ENCODE measurements at places on chromosomes 2 and 18.

GRCh38 chr2:237118561-237119155 is 33.0 kb downstream of the COPS8 start:
- no peak for DNase-seq

- no peak for DNase-seq
Measured at GRCh38 chr2:118186858-118187254, 98.6 kb downstream of the INSIG2 start.

- DNase-seq = no peak
Measured at GRCh38 chr18:34709104-34709503, 994 bp upstream of the DTNA start.

- DNase-seq = no peak
Measured at GRCh38 chr18:63233334-63233733, 86.2 kb downstream of the BCL2 start.

DNA sequence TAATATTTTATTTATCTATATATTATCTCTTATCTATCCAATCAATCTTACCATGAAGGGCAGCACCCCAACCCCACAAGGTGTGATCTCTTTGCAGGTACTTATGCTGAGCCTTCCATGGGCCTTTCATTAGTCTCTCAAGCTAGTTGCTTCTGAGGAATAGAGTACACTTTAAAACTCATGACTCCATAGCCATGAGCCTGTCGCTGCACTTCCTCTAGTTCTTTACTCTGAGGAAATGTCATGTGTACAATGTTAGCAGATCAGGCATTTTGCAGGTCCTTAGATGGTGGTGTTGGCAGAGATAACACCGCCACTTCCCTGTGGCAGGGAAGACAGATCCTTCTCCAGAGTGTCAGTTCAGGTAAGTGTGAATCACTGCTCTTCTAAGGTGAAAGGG is 29.5 kb upstream of the STAT4 start:
- DNase-seq = no peak

DNA sequence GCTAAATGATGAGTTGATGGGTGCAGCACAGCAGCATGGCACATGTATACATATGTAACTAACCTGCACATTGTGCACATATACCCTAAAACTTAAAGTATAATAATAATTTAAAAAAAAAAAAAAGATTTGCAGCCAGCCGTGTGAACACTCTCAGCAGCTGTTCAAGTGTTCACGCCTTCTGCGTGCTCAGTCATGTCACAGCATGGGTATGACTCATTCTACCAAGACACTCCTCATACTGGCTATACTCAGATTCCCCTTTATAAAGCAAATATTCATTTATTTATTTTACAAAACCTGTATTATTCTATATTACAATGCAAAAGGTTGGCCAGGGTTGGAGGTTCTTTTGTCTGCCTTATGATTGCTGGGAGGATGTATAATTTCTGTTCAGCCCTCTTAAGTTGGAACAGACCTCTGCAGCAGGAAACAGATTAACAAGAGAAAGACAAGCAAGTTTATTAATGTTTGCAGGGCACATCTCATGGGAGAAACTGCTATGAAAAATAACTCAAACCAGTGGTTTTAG is 1230.6 kb upstream of the CHAC2 start:
- DNase-seq = no peak

- no peak for DNase-seq
Measured at GRCh38 chr2:173386738-173387065, 32.0 kb downstream of the CDCA7 start.

- DNase-seq = no peak
Measured at GRCh38 chr18:26948703-26949102, 83.2 kb upstream of the AQP4 start.

DNA sequence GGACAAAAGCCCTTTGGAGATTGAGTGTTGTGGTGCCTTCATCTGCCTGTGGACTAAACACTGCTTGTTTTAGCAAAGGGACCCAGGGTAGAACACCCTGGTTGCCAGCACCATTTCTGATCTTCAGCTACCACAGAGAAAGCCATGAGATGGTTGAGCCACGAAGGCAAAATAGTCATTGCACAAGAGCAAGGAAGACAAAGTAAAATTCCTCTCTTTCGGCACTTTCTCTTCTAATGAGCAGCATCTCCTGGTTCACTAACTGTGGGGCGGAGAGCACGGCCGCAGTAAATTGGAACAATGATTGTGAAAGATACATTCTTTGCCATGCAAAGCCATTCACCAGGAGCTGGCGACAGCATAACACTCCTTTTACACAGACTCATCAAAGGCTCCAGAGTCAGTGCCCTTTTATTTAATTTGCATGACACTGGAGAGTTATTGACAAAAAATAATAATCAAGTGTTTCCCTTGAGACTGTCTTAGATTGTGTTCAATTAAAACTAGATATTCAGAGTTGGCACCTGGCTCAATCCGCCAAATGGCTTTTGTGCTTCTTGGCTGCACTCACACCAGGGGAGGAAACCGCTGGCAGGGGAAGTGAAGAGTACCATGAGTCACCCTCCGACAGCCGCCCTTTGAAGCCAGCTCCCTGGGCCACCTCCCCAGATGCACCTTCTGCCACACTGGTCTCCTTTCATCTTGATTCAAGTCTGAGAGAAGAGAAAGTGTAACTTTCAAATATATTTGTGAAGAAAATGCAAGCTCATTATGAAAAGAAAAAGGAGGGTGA is 100.5 kb upstream of the MEIS1 start:
- DNase-seq = no peak

DNA sequence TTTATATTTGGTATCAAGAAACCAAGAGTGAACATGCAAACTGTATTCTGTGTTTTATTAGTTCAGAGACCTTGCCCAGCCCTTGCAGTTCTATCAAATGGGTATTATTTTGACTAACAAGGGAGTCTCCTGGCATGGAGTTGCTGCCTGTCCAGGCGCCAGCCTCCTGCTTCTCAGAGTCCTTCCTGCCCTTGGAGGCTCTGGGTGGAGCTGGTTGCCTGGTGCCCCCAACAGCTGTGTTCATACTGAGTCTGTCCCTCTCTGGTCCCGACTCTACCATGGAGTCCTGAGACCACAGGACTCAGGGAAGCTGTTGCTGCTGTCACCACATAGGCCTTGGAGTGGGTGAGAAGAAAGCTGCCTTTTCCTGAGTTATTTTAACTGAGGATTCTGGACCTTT is 26.3 kb upstream of the GREB1 start:
- DNase-seq = no peak

- no peak for DNase-seq
Measured at GRCh38 chr2:189407281-189408209, 33.7 kb upstream of the WDR75 start.

DNA sequence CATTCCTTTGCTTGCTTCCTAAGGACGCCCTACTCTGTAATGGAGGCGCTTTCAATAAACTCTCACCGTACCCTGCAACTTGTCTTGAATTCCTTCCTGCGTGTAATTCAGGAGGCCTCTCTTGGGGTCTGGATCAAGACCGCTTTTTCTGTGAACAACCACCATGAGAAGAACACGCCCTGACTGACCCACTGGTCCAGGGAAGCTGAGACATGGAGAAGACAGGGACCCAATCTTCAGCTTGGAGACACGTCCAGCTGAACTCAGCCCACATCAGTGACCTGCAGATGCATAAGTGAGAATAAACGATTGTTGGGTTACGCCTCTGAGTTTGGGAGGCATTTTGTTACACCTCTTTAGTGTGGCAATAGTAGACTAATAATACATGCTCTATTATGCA is 7.8 kb upstream of the NARS1 start:
- no peak for DNase-seq

GRCh38 chr2:217937446-217937845 is 65.3 kb downstream of the TNS1 start:
- DNase-seq = no peak

DNA sequence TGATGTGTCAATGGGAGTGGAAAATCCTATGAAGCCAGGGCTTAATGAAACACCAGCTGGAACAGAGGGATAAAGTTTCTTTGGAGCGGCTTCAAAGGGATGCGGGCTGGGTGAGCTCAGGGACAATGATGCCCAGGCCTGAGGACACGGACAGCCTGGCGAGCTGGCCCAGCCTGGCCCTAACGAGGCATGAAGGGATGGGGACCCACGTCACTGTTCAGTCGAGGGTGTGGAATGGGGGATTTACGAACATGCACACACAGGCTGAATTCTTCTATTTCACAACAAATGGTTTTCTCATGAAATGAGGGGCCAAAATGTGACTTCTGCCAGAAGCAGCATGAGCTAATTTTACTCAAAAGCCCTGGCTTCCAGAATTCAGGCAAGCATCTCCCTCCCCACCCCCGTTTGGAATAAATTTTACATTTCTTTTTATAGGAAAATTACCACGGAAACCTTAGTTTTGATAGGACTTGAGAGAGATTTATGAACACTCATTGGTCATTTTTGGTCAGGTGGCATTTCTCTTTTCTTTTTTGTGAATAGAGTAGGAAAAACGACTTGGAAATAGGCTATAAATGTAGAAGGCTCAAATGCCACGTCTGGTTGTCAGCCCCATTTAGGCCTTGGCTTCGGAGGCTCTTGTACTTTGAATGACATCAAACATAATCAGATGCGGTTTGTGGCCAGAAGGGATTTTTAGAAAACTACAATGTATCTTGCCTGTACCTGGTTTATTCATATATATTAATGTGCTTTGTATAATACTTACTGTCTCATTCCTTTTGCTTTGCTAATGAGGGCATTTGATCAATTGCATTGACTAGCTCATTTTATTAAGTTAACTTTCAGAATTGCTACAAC is 893.8 kb upstream of the CELF4 start:
- no peak for DNase-seq

GRCh38 chr18:56036741-56037140 is 448.7 kb upstream of the TCF4 start:
- DNase-seq = no peak

DNA sequence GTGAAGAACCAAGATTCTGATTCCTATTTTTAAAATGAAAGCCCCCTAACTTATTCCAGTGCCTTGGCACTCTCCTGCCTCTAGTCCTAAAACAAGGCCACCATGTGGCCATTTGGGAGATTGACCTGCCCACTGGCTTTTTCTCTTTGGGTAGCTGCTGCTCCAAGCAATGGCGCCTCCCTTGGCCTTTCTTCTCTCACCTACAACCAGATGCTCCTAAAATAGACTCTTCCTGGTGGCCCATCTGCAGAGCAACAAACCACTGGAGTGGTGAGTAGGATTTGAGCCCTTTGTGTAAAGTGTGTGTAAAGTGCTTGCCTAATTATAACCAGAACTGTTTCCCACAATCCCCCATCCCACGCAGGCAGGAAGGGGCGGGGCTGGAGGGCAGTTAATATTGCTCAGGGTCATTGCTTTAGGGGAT is 114.2 kb downstream of the FHOD3 start:
- DNase-seq = no peak

GRCh38 chr2:42970151-42970550 is 177.8 kb upstream of the HAAO start:
- no peak for DNase-seq

- DNase-seq = no peak
Measured at GRCh38 chr2:104033399-104033798, 820.5 kb upstream of the POU3F3 start.

- no peak for DNase-seq
Measured at GRCh38 chr2:85578243-85579180, 1.1 kb downstream of the VAMP8 start.

GRCh38 chr2:230602562-230603230 is 109.9 kb upstream of the CAB39 start:
- peak; percentile 18 for DNase-seq

DNA sequence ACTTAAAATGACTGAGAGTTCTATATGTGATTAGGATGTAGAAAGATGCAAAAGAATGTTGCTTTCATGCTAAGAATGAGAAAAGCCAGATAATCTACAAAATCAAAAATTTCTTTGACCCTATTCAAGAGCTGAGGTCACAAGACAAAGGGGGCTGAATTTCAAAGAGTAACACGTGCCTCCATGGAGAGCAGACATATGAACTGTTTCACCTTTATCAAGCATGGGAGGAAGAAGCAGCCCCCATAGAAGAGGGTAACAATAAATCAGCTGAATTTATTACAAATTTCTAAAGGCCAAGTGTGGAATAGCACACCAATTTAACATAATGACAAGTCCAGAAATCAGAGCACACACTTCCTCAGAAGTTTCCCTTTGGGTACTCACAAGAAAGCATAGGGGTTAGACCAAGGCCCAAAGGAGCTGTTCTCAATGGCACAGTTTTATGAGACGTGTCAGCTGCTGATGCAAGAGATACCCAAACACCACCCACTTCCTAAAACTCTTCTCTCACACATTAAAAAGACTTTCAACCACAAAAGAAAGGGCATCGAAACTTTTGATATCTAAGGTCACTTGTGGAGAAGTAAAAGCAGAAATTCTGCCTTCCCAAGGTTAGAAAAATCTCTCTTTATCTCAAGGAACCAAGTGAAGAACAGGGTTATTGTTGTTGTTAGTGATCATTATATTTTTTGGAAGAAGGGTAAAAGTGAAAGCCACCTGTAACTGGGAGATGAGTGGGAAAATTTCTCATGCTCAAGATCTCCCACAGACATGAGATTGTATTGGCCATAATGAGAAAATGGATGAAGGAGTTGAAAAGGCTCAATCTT is 950.1 kb downstream of the TRIB2 start:
- DNase-seq = no peak

GRCh38 chr18:35578936-35579335 is 2.6 kb upstream of the GALNT1 start:
- no peak for DNase-seq
